Heart left ventricle (tissue), 16 donors: ENCODE measurements at places on chromosomes 5 and 9.

DNA sequence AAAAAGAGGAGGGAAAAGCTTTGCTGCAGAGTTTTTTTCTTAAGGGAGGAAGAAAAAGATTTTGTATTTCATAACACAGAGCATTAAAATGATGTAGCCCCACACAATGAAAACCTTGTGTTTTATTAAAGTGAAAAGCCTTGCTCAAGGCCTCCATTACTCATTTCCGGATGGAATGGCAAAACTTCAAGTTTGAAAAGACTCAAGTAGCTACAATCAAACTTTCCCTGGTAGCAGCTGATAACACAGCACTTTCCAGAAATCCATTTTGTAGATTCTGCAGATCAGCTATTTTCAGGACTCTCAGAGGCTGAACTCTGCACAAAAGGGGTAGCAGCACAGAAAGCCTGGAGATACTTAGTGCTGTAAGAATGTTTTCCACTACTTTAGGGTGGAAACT lies 374.8 kb downstream of the NFIB start:
- no peak for DNase-seq

- no peak for DNase-seq
Measured at GRCh38 chr9:38200431-38200830, 131.4 kb upstream of the SHB start.

DNA sequence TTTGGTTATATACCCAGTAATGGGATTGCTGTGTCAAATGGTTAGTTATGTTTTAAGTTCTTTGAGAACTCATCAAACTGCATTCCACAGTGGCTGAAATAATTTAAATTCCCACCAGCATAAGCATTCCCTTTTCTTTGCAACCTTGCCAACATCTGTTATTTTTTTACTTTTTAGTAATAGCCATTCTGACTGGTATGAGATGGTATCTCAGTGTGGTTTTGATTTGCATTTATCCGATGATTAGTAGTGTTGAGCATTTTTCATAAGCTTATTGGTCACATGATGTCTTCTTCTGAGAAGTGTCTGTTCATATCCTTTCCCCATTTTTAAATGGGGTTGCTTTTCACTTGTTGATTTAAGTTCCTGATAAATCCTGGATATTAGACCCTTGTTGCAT lies 435.7 kb upstream of the RIOK2 start:
- DNase-seq, result no peak

GRCh38 chr9:19641046-19641445 lies 147.8 kb downstream of the SLC24A2 start:
- DNase-seq, result no peak
